Lower leg skin (tissue), 4 donors: ENCODE measurements at places on chromosomes 5 and 9. TPM values are rescaled to one million over a fixed set of nuclear protein-coding genes. Genes with fewer than 3 reads are reported as not detected.

- DNase-seq: peak; percentile 77
These were observed 20.8 kb downstream of the OBP2B start for GRCh38 chr9:133188006-133188842.

DNA sequence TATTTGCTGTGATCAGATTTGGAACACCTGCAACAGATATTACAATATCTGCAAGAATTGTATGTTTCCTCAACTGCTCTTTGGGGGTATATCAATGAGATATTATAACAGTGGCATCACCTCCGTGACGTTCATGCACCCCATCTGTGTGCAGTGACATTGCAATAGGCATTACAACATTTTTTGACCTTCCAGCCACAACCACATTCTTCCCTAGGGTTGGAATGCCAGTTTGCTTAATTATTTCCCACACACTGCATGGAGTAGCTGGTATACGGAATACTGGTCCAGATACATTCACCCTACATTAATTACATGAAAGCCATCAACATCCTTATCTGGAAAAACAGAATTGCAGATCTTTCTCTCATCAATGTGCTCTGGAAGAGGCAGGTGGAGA lies 42.3 kb downstream of the FBXO4 start:
- no peak for DNase-seq

PCDHA7 gene
- 0.20 TPM for total RNA-seq

- no peak for DNase-seq
These were observed 10.6 kb downstream of the FSD1L start for GRCh38 chr9:105458404-105458803.

SLIT3 gene
- total RNA-seq: 29.3 TPM

PFN3 gene
- not detected for total RNA-seq

GRCh38 chr5:68646144-68646543 lies 430.6 kb downstream of the PIK3R1 start:
- DNase-seq: no peak

GRCh38 chr5:181265092-181265671 lies 4.2 kb upstream of the TRIM52 start:
- DNase-seq: no peak

- DNase-seq: no peak
These were observed 43.7 kb downstream of the FGF18 start for GRCh38 chr5:171462928-171463861.

DNA sequence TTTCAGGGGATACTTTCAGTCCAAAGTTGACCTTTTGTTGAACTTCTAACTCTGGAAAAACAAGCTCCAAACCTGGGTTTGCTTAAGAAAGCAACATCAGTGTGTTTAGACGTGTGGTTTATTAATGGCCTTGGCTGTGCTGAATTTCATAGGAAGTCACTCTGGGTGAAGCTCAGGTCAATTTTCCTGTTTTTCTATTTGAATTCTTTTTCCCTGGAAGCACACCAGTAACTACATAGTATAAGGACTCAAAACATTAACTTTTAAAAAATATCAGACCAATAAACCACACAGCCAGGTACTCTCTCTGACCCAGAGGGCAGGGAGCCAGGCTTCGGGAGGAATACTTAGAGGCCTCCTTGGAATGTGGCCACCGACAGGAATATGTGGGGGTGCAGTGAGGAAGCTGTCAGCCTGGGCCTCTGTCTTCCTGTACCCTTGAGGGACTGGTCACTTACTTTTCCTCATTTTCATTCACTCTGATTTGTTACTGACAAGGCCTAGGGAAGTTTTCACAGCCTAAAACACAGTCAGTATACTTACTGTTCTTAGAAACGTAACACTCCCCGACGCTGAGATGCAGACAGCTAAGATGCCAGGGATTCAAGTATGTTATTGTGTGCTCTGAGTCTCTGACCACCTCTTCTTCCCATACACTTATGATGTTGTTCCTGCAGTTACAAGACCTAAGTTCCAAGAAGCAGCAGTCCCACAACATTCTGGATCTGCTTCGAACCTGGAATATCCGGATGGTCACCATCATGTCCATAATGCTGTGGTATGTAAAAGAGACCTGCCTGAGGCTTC lies 18.9 kb downstream of the SLC22A5 start:
- no peak for DNase-seq

- DNase-seq: no peak
These were observed 94.9 kb downstream of the PDE8B start for GRCh38 chr5:77305222-77305846.
